NCI-H1092 (cell line): ENCODE measurements at places on chromosomes 16 and 17.

- DNase-seq: no peak
These were observed 1.7 kb downstream of the HOXB1 start for GRCh38 chr17:48528936-48529682.

DNA sequence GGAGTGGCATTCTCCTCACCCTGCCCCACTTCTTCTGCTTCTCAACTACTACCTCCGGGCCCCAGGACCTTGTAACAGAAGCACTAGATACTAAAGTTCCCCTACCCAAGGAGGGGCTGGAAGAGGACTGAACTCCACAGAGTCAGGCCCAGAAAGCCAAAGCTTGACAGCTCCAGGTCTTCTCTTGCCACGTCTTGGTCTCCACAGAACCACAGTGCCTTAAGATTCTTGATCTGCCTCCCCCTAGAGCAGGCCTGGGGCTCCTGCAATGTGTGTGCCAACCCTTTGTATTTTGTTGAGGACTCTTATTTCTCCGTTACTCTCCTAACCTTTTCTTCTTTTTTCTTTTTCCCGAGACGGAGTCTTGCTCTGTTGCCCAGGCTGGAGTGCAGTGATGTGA is 4.0 kb downstream of the SLC16A13 start:
- DNase-seq: no peak

- no peak for DNase-seq
These were observed 4.0 kb upstream of the SLFN12L start for GRCh38 chr17:35541434-35541833.

DNA sequence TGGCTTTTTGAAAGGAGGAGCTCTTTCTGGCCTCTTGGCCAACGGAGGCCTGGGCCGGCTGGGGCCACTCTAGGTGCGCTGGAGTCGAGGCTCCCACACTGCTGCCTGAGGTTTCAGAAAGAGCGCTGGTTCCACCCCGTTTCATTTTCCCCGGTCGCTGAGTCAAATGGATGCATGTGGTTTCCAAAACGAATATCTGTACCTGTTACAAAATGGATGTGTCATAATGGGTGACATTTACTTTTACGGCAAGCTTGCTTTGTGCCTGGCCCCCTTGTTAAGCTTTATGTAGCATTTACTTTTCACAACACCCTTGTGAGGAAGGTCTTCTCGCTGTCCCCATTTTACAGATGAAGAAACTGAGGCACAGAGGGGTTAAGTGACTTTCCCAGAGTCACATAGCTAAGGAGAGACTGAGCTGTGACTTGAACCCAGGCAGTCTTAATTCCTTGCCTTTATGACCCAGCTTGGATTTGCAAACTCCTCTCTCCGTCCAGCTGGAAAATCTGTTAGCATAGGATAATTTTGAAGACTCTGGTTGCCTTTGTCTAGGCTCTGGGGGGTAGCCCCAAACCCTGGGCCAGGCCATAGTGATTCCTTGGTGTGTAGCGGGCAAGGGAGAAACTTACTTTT is 10.6 kb downstream of the KSR1 start:
- DNase-seq: no peak

- no peak for DNase-seq
These were observed 22.7 kb upstream of the CPSF4L start for GRCh38 chr17:73284354-73284753.

DNA sequence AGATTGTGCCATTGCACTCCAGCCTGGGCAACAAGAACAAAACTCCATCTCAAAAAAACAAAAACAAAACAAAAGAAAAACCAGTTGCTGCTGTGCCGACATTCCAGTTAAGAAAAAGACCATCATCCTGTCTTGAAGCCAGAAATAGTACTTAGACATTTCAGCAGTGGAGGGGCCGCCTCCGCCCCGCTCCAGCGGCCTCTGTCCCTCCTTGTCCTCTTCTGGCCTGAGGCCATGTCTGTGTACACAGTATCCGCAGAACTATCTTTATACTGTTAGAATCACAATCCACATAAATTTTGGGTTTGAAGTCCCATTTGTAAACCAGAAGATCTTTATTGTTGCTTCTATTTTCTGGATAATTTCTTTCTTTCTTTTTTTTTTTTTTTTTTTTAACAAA is 24.9 kb downstream of the ZC3H18 start:
- DNase-seq: no peak

- DNase-seq: no peak
These were observed 2.4 kb upstream of the PERCC1 start for GRCh38 chr16:1428511-1428910.

- DNase-seq: no peak
These were observed 13.0 kb upstream of the ZCCHC14 start for GRCh38 chr16:87505834-87506233.

- no peak for DNase-seq
These were observed 491 bp downstream of the POLR2C start for GRCh38 chr16:57462978-57463362.

DNA sequence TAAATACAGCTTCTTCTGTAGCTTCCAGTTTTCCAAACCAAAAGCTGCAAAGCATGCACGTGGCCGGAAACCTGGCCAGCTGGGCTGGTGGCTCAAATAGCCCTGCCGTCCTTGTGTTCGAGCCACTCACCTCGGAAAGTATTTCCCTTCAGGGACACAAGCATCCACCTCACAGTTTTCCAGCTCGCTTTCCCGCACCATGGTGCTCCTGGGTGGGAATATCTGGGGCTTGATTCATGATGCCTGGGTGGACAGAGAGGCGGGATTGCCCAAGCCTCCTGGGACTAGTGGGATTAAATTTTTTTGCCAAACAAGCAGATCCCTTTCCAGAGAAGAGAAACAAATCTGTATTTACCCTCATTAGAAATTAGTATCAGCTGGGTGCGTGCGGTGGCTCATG is 7.1 kb upstream of the MVD start:
- no peak for DNase-seq

DNA sequence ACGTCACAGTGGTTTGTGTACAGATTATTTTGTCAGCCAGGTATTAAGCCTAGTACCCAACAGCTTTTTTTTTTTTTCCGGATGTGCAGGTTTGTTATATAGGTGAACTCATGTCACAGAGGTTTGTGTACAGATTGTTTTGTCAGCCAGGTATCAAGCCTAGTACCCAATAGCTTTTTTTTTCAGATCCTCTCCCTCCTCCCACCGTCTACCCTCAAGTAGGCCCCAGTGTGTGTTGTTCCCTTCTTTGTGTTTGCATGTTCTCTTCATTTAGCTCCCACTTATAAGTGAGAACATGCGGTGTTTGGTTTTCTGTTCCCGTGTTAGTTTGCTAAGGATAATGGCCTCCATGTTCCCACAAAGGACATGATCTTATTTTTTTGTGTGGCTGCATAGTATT is 19.9 kb downstream of the RPTOR start:
- DNase-seq: no peak

GRCh38 chr16:69077251-69077650 is 28.2 kb upstream of the HAS3 start:
- no peak for DNase-seq

- no peak for DNase-seq
These were observed 25.3 kb downstream of the ANKRD40 start for GRCh38 chr17:50682441-50682840.

GRCh38 chr17:41211845-41212466 is 14.5 kb upstream of the KRTAP9-2 start:
- peak; percentile 41 for DNase-seq

DNA sequence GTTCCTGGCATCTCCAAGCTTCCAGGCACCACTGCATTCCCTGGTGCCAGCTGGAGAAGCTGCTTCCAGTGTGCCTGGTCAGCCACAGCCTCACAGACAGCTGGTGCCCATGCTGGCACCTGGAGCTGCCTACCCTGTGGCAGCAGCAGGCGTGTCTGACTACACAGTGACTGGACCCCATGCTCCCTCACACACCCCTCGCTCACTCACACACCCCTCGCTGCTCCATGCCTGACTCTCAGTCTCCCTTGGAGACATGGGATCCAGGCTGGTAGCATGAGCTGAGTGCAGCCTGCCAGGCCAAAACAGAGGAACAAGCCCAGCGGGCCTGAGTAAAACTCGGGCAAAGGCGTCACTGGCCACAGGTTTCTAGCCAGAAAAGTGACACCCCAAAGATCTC is 59.1 kb upstream of the SMIM36 start:
- DNase-seq: no peak

DNA sequence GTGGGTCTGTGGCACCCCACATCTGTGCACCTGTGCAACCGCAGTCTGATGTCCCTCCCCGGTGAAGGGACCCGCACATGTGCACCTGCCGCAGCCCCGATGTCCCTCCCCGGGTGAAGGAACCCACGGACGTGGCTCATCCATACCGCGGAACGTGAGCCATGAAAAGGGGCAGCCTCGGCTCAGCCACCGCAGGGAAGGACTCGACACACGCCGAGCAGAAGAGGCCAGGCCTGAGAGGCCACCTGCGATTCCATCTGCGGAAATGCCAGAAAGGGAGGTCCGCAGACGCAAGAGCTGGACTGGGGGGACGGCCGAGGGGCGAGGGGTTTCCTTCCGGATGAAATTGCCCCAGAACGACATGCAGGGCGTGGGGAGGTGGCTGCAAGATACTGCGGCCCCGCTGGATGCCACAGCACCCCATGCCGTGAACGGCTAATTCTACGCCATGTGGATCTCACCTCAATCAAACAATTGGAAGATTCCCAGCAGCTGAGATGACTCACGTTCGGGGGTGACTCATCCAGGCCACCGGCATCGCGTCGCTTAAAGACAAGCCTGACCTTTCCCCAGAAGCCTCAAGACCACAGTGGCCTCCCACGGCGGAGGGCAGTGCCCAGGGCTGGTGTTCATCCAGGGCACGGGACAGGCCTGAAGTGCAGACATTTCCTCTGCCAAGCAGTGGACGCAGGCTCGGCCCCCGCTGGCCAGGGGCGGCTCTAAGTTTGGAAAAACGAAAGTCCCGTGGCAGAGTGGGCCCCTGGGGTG is 21.0 kb downstream of the SOX8 start:
- DNase-seq: no peak
